ENCODE measurements at places on chromosomes 7 and 10. TPM values are rescaled to one million over a fixed set of nuclear protein-coding genes. Genes with fewer than 3 reads are reported as not detected.

- peak; percentile 67 for DNase-seq
Measured at GRCh38 chr7:46855851-46856250, 726.1 kb downstream of the TNS3 start.

GRCh38 chr7:22115689-22116088 lies 170.0 kb upstream of the CDCA7L start:
- DNase-seq: no peak

GRCh38 chr10:110209926-110210673 lies 2.7 kb downstream of the MXI1 start:
- peak; percentile 45 for DNase-seq

DNA sequence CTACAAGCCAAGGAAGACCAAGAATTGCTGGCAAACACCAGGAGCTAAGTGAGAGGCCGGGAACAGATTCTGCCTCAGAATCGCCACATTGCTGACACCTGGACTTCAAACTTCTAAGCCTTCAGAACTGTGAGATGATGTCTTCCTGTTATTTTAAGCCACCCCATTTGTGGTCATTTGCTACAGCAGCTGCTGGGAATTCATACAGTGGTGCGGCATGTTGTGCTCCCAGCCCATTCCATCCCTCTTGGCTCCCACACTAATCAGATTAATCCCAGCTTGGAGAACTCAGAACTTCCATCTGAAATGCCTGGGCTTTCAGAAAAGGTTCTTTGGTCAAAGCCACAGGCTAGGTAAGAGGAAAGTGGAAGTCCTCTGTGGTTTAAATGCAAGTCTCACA lies 24.9 kb downstream of the TCAF1 start:
- peak; percentile 95 for DNase-seq

GRCh38 chr10:86361156-86362128 lies 5.2 kb downstream of the GRID1 start:
- DNase-seq: no peak

Gene AVL9
- 44.4 TPM for total RNA-seq

Gene FAM221A
- 2.9 TPM for total RNA-seq

Gene NUTM2E
- total RNA-seq: 0.21 TPM

Gene OR2A7
- total RNA-seq: not detected

Data from myocyte (in vitro differentiated cells).